Stimulated activated CD4-positive, alpha-beta T cell treated with anti-CD3 and anti-CD28 coated beads, Interleukin-1b, Interleukin-23, amount 100 ng/mL, for 1 hour (primary cell): ENCODE measurements at places on chromosomes 2 and 18.

GRCh38 chr2:27347641-27348040, 8.9 kb downstream of the GTF3C2 start:
- DNase-seq, result no peak

DNA sequence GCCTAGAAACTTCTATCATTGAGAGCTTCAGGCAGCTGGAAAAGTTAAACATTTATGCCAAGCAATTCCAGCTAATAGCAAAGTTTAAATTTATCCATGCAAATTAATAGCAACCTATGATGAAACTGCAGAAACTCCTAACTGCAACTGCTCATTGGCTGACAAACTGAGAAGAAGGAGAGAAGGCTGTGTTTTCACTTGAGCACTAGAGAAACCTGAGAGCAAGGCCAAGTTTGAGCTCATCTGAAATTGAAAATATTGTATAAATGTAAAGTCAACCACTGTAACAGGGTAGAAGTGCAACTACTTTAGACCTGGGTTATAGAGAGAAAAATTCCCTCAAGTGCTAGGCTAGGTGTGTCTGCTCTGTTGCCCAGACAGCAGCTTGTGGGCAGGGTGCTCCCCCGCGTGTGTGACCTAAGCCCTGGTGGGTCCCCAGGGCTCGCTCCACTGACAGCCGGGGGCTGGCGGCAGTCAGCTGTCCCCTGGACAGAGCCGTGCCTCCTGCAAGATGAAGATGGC, 50.2 kb downstream of the CABYR start:
- DNase-seq, result no peak

- DNase-seq, result no peak
Measured at GRCh38 chr2:138104071-138104470, 139.8 kb downstream of the HNMT start.

DNA sequence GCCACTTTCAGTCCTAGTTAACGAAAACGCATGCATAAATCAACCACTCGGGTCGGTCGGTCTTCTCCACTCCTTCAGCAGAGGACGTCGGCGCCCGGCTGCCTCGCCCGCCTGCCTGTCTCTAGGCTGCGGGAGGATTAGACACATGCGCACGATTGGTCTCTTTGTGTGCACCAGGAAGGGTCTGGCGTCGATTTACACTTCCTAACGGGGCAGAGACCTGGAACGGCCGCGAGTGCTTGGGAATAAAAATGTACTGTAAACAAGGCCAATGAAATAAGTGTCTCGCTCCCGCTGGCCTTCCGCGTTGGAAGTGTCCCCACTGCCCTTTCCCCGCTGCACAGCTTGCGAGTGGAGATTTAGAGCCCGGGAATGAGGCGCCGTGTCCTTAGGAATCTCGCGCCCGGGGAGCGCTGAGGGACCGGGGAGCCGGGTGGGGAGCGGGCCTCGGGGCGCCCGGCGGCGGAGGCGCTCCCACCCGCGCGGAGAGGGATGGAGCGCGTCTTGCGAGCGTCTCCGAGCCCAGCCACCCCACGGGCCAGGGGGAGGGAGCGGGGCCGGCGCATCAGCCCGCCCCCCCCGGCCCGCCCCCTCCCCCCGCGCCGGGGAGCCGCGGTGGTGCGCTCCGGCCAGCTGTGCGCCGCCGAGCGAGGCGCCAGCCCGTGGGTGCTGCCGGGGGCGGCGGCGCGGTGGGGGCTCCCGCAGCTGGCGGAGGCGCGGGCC, at the start of gene DOK6:
Gene DOK6, plus strand, starts transcription at position 636 of the 723 bp plus-strand sequence.
- no peak for DNase-seq

DNA sequence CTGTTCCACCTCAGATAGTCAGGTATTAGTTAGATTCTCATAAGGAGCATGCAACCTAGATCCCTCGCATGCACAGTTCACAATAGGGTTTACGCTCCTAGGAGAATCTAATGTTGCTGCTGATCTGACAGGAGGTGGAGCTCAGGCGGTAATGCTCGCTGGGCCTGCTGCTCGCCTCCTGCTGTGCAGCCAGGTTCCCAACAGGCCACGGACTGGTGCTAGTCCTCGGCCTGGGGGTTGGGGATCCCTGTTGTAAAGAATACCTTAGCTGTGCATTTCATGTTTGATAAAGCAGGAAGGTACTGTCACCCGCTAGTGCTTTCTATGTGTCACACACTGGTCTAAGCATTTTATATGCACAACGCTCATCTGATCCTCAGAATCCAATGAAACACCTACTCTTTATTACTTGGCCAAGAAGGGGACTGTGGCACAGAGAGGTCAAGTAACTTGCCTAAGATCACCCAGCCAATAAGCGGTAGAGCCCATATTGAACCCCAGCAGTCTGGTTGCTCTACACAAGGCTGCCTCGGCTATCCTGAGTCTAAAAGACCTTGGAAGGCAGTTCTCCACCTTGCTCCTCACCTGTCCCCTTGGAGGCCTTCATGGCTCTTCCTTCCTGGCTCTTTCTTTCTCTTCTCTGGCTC, 35.8 kb downstream of the SLC4A3 start:
- no peak for DNase-seq

DNA sequence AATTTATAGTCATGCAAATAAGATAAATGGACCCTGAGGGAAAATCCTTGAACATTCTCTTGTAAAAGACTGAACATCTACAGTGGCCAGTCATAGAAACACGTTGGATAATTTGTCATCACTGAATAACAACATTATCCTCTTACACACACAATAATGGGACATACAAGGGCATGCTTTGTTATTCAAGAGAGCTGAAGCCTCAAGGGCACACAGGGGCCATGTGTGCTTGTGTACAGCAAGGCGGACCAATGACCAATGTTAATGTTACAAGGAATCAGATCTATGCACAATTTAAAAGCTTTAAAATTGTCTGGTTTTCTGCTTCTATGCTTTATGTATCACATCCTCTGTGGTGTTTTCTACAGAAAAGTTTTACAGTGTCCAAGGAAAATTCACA, 23.7 kb downstream of the COL6A3 start:
- no peak for DNase-seq

- no peak for DNase-seq
Measured at GRCh38 chr18:79336556-79337142, 59.1 kb upstream of the NFATC1 start.

DNA sequence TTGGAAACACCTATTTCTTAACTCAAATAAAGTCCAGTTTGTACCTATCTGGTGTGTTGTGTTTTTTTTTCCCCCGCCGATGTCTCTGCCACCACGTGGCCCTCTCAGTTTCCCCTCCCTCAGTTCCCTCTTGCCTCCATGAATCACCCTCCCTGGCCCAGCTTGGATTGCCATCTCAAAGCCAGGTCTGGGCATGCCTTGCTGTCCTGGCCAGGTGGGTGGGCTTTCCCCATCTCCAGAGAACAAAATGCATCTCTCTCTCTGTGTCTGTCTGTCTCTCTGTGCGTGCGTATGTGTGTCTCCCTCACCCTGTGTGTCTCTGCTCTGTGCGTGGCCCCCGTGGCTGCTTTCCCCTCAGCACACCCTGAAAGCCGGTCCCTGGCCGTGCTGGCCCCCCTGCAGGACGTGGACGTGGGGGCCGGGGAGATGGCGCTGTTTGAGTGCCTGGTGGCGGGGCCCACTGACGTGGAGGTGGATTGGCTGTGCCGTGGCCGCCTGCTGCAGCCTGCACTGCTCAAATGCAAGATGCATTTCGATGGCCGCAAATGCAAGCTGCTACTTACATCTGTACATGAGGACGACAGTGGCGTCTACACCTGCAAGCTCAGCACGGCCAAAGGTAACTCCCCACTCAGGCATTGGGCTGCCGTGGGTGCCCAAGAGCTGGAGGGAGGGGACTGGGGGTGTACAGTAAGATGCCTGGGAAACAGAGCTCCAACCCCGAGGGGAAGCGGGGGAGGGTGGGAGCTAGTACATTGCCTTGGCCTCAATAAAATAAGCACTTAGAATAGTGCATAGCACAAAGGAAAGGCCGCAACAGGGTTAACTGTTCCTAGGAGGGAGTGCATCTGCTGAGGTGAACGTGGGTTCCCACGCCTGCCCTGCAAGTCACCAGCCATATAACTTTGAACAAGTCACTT, 31.6 kb upstream of the GMPPA start:
- no peak for DNase-seq

DNA sequence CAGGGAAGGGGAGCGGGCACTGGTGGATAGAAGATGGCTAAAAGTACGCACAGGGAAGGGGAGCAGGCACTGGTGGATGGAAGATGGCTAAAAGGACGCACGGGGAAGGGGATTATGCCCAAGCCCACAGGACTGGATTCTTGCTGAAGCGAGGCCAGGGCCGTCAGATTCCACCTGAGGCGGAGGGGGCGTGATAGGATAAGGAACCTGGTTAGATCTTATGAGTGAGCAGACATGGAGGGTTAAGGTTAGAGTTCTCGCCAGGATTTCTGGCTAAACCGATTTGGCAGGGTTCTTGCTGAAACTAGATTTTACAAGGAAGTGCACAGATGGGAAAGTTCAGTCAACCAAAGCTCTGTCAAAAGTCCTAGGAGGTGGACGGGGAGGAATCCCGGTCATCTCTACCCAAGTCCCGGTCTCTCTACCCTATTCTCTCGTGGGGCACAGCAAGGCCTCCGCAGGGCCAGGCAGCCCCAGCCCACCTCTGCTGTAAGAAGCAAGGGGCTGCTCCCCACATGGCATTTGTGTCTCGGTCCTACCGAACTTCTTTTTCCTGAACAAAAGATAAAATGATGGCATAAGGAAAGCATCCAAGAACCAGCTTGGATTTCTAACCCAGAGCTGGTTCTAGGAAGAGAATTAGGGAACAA, 140.8 kb downstream of the PTGR3 start:
- DNase-seq, result no peak
